Activated CD4-positive, alpha-beta T cell treated with anti-CD3 and anti-CD28 coated beads for 48 hours (primary cell): ENCODE measurements at places on chromosomes 1 and 21.

- peak; percentile 83 for DNase-seq
Observed at GRCh38 chr21:34510148-34511142, 1.6 kb downstream of the KCNE1 start.

GRCh38 chr1:234972411-234973191 is 156.0 kb downstream of the TOMM20 start:
- peak; percentile 33 for DNase-seq

- DNase-seq = no peak
Observed at GRCh38 chr1:222457084-222457483, 90.8 kb downstream of the HHIPL2 start.

DNA sequence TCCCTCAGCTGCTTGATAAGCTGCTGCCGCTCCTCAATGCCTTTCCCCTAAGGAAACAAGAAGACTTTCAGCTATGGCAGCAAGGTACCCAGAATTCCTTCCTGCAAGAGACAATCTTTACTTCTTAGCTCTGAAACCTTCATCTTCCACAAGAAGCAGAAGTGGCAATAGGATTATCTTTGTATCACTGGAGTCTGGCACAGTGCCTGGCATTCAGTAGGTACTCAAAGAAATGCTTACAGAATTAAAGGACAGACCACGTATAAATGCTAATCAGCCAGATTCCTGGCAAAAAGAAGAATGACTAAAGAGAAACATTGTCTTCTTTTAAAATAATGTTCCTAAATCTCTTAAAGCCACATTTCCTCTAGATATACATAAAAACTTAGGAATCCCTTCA is 43.7 kb downstream of the SLC27A3 start:
- DNase-seq = no peak

DNA sequence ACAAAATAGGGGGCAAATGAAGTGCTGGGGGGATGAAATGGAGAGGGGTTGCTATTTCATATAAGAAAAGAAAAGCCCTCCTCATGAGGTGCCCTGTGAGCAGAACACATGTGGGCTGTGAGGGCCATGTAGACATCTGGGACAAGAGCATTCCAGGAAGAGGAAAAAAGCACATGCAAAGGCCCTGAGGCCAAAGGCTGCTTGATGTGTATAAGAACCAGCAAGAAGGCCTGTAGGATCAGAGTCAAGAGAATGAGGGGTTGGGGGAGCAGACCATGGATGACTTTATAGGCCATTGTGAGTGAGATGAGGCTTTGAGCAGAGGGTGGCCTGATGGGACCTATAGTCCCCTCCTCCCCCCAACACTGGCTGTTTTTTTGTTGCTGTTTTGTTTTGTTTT is 7.7 kb upstream of the RAB4A start:
- DNase-seq = no peak

GRCh38 chr21:20169812-20170576 is 828.2 kb upstream of the NCAM2 start:
- no peak for DNase-seq

- no peak for DNase-seq
Observed at GRCh38 chr1:40976952-40977690, 2.4 kb upstream of the CTPS1 start.

DNA sequence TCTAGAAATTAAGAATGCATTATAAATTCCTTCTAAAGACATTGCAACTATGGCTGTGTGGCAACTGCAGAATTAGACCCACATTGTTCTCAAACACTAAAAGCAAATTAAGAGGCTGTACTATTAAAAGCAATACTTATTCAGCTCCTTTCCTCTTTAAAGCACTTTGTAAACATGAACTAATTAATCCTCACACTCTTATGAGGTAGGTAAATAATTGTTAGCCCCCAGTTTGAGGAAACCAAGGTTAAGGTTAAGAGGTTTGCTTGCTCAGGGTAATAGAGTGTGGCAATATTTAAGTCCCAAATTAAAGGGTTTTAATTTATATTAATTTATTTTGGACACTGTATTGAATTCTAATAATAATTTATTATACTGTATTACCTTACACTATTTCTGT is 553.8 kb downstream of the LRRIQ3 start:
- DNase-seq = no peak

GRCh38 chr1:178536844-178537371 is 24.0 kb downstream of the TEX35 start:
- DNase-seq = no peak

- no peak for DNase-seq
Observed at GRCh38 chr21:41885341-41886024, 6.3 kb upstream of the PRDM15 start.

GRCh38 chr1:4612991-4613390 is 41.4 kb upstream of the AJAP1 start:
- DNase-seq = no peak

DNA sequence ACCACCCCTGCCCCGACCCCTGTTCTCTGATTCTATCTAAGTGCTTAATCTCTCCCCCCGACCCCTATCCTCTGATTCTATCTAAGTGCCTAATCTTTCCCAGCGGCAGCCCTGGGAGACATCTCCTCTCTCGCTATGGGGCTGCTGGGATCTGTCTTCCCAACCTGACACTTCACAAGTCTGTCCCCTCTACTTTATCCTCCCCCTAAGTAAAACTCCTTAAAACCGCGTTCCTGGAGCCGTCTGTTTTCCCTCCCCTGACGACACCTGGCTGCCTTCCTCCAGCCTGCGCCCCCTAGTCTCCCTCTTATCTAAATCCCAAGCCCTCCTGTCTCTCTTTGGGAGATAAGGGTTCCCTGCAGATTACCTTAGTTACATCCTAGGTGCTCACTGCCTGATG is 30.5 kb downstream of the EPHB2 start:
- no peak for DNase-seq

DNA sequence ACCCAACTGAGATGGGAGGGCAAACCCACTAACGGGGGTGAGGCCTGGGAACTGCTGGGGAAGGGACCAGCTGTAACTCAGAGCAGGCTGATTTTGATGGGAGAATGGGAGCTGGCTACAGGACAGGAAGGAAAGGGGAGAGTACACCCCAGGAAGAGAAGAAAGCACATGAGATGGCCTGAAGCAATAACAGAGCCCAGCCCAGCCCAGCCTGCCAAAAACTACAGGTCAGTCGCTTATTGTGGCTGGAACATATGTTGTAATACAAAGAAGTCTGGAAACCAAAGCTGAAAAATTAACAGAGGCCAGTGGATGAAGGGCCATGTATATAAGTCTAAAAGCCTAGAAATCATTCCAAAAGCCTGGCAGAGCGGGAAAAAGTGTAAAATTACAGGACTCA is 1.6 kb downstream of the ITLN2 start:
- no peak for DNase-seq

DNA sequence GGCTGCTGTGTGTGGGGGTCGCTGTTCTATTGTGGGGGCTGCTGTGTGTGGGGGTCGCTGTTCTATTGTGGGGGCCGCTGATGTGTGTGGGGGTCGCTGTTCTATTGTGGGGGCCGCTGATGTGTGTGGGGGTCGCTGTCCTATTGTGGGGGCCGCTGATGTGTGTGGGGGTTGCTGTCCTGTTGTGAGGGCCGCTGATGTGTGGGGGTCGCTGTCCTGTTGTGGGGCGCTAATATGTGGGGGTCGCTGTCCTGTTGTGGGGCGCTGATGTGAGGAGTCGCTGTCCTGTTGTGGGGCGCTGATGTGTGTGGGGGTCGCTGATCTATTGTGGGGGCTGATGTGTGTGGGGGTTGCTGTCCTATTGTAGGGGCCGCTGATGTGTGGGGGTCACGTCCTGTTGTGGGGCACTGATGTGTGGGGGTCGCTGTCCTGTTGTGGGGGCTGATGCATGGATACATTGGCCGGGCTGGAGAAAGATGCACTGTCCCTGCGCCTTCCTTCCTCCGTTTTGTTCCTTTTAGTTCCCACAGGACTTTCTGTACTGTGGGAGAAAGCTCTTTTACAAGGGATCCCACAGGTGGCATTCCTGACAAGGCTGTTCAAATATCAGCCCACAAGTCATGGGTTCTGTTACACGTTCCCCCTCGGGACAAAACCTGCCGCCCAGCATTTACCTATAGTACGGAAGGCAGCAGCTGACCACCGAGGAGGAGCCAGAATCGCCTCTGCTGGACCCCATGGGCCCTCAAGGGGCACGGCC is 27.5 kb downstream of the SETD4 start:
- no peak for DNase-seq

DNA sequence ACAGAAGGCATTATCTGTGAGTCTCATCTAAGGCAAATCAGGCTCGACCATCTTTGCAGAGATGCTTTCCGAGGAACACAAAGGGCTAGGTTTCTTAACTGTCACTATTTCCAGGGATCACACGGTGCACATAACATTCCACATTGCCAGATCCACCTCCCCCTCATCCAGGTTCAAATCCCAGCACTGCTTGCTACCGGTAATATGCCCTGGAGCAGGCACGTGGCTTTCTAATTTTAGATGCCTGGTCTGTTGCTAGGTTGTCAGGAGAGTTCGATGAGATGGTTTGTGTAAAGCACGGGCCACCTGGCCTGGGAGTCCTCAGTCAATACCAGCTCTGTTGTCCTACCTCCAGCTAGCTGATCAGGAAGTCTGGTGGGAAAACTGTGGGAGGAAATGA is 598.6 kb downstream of the NPHP4 start:
- no peak for DNase-seq

GRCh38 chr1:41277371-41277975 is 35.4 kb upstream of the SCMH1 start:
- no peak for DNase-seq

DNA sequence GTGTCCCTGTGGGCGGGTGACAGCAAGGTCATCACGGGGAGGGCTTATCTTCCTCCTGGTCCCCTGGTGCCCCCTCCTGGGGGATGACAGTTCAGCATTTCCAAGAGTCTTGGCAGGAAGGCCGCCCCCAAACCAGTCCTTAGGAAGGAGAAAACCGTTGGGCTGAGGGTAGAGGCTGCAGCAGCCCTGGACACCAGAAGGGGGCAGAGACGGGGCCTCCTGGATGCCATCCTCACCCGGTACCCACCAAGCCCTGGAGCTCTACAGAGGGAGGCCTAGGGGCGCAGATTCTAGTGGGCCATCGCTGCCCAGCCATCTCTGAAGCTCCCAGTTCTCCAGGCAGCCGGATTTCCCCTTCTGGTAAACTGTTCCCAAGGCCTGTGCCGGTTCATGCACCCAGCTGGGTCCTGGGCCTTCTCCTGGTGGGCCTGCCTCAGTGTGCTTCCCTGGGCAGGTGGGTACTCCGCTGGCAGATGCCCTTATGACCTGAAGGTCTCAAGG is 14.8 kb upstream of the ZNF669 start:
- peak; percentile 70 for DNase-seq

GRCh38 chr1:234118911-234119310 is 214.4 kb downstream of the SLC35F3 start:
- DNase-seq = no peak

DNA sequence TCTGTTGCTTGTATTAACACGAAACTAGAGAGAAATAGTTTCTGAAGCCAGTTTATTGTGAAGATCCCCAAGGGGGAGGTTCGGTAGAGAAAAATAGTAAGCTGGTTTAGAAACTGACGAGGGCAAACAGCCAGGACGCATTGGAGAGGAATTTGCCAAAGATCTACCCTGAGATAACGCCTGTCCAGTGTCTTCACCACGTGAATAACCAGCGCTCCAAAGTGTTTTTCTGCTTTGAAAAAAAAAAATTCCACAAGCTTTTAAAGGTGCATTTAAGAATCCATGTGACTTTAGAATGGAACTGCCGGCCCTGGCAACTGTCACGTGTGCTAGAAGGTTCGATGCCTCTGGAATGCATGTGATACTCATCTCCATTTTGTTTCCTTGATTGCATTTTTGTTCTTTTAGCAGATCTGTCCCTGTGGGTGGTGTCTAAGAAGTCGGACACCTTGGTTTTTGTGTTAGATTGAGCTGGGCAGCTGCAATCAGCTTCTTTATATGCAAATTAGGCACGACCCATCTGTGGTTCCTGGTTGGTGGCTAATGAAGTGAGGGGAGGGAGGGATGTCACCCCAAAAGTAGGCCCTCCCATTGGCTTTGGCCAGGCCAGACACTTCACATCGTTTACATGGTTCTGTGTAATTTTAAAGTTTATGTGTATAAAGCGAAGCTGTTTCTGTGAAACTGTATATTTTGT is 1.3 kb upstream of the THAP3 start:
- DNase-seq = no peak

GRCh38 chr21:44709426-44710293 is 1.7 kb downstream of the TSPEAR start:
- no peak for DNase-seq

- no peak for DNase-seq
Observed at GRCh38 chr21:35075546-35075945, 26.4 kb upstream of the RUNX1 start.

GRCh38 chr1:9309991-9310390 is 17.3 kb downstream of the SPSB1 start:
- DNase-seq = no peak

- peak; percentile 89 for DNase-seq
Observed at GRCh38 chr1:161069731-161070270, at the start of gene ARHGAP30. Gene ARHGAP30, minus strand, starts transcription at chr1:161069891. Its CDS starts 267 bp downstream, at chr1:161069624.

DNA sequence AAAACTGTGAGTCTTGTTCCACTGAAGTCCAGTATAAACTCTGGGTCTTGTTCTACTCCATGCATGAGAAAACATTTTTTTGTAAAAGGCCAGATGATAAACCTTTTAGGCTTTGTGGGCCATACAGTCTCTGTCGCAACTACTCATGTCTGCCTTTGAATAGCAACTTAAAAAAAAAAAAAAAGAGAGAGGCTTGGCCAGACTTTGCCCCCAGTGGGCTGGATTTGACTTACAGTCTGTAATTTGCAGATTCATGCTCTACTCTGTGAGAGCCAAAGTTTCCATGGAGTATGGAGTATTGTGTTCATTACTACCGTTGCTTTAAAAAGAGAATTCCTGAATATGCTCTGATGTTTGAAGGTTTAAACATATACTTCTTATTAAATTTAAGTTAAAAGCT is 654.9 kb upstream of the PKN2 start:
- no peak for DNase-seq

GRCh38 chr1:89615676-89616598 is 17.0 kb upstream of the LRRC8C start:
- peak; percentile 53 for DNase-seq

- no peak for DNase-seq
Observed at GRCh38 chr1:2441746-2442145, 29.4 kb upstream of the PEX10 start.

DNA sequence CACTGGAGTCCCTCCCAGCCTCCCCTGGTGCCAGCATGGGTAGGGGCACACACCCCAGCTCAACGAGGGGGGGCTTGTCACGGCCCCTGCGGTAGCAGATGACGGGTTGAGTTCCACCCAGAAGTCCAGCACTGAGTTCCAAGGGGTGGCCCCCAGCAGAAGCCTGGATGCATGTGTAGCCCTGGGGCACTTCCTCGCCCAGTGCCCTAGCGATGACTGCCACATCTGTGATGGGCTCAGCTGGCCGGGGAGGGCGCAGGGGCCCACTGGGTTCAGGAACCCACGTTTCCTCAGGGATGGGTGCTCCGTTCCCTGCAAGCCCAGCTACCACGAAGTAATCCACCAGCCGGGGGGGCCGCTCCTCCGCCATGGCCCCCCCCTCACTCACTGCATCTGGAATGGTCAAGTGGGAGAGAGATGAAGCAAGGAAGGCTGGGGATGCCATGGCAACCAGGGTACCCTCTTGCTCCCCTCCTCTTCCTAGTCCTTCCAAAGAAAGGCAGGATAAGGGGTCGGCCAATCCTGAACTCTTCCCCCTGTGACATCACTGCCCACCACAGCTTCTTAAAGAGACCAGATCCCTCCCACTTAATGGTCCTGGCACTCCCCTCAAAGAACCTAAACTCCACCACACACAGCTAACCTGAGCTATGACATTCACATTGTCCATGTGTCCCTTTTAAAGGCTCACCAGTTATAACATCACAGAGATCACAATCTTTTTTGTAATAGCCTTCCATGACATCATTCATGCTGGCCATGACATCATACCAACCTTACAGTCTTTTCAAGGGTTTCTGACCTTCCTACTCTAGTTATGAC is 2.3 kb downstream of the DENND4B start:
- DNase-seq = peak; percentile 32
